ENCODE measurements at places on chromosomes 7 and 10.

GRCh38 chr7:137245186-137245585 is 98.3 kb downstream of the PTN start:
- DNase-seq: no peak

DNA sequence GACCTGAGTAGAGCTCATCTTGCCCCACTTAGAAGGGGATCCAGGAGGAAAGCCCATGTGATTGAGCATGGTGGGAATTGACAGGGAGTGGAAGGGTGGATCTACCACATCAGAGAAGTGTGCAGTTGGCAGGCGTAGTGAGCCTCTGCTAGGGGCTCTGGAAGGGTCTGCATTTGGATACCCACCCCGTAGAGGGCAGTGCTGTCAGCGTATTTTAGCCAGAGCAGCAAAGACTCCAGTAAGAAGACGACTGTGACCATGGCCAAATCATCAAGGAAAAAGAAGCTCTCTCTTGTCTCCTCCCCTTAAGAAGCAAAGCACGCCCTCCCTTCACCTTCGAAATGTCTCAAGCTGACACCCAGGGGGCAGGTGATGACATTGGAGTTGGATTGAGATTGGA is 68.8 kb upstream of the INHBA start:
- DNase-seq: no peak

- no peak for DNase-seq
These were observed 20.2 kb downstream of the ZMIZ2 start for GRCh38 chr7:44768628-44769371.

- DNase-seq: no peak
These were observed 97.9 kb downstream of the MTPN start for GRCh38 chr7:135879233-135879632.

GRCh38 chr7:21767300-21767900 is 178.3 kb downstream of the CDCA7L start:
- peak; percentile 7 for DNase-seq

DNA sequence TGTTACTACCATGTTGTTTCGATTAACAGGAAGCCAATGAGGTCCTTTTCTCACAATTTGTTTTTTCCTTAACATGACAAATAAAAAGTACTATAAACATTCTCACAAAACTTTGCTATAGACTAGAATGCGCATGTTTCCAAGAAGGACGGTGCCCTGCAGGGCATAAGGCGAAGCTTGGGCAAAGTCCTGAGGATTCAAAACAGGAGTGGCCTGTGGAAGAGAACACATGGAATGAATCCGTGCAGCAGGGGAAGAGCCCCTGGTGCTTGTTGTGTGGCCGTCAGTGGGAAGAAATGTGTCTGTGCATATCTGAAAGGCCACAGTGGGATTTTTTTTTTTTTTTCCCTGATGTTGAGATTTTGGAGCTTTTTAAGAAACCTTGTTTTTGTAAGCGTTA is 67.6 kb downstream of the ITGA8 start:
- no peak for DNase-seq

GRCh38 chr7:131642429-131642828 is 86.0 kb upstream of the PODXL start:
- no peak for DNase-seq

DNA sequence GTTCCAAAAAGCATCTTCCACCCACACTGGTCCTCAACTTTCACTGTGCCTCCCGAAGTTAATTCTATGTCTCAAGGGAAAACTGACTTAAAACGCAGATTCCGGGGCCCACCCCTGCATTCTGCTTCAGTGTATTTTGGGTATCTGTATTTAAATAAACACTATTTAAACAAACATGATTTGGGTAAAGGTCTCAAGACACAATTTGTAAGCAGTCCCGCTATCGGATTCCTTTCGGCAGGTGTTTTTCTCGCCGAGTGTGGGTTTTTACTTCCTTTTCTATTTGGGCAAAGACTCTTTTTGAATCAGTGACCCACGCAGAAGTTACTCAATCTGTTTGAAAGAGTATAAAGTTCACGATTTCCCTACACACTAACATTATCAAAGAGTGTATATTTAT is 1.2 kb downstream of the PDIA4 start:
- no peak for DNase-seq

DNA sequence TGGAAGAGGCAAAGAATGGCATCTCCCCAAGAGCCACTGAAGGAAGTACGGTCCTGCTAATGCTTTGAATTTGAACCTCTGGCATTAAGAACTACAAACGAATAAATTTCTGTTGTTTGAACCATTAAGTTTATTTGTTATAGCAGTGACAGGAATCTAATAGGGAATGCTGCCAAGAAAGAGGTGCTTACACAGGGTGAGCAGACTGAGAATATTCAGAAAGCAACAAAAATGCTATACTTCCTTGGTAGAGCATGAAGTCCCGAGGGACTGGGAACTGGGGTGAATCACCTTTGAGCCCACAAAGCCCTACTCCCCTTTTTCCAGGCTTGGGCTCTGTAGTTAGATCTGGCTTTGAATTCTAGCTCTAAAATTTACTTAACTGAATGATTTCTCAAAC is 45.0 kb downstream of the PANK1 start:
- DNase-seq: no peak

- DNase-seq: no peak
These were observed 20.6 kb downstream of the PITRM1 start for GRCh38 chr10:3151889-3152565.

- DNase-seq: no peak
These were observed 13.9 kb downstream of the FKBP6 start for GRCh38 chr7:73341877-73342276.

GRCh38 chr7:50415844-50416364 is 34.2 kb downstream of the FIGNL1 start:
- no peak for DNase-seq

DNA sequence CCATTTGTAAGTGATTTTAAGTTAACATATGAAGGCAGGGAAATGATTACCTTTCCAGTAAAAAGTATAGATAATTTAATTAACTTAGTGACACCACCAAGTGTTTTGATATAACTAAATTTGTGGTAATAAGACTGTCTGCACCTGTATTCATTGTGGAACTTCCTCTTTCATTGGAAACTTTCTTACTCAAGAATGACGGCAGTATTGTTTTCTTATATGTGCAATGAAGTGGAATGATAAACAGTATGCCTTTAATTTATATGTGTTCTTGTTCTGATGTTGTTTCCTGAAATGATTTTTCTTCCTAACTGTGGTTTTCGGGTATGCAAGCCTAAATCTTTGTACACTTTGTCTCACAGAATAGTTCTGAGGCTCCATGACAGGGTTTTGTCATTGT is 46.4 kb downstream of the CASD1 start:
- no peak for DNase-seq

DNA sequence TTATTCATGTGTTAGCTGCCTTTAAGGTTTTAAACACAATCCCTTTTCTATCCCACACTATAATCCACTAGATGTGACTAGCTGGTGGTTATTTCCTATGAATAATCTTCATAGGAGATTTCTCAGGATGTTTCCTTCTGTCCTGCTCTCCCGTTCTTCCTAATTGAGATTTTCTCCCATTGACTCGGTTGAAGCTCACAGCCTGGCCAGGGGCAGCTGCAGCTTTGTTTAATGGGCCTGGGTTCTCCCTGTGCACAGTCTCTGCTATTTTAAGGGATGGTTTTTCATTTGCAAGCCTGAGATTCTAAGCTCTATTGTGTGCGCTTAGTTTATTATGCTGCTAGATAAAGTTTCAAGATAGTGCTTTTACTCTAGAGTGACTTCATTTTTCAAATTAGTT is 283.4 kb upstream of the AOAH start:
- no peak for DNase-seq

DNA sequence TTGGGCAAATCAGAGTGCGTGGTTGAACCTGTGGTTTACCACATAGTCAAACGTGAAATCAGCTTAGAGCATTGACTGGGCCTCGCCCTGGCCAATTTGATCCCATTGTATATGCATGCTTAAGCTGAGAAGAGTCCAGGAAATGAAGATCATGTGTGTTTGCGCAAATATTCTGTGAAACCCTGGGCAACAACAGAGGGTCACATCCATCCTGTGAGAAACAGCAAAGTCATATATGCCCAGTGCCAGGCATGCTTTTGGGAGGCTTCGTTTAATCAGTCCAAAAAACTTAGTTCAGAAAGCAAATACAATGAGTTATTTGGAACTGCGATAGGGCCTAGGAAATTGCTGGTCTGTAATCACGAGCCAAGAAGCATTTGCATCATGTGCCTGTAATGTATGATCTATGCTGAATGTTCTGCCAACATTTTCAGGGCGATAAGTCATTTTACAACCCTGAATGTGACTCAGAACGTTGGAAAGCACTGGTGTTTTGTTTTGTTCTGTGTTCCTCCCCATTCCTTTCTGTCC is 412.1 kb upstream of the CELF2 start:
- DNase-seq: no peak
